ENCODE measurements at places on chromosomes 6 and 20. TPM values are rescaled to one million over a fixed set of nuclear protein-coding genes. Genes with fewer than 3 reads are reported as not detected.

DNA sequence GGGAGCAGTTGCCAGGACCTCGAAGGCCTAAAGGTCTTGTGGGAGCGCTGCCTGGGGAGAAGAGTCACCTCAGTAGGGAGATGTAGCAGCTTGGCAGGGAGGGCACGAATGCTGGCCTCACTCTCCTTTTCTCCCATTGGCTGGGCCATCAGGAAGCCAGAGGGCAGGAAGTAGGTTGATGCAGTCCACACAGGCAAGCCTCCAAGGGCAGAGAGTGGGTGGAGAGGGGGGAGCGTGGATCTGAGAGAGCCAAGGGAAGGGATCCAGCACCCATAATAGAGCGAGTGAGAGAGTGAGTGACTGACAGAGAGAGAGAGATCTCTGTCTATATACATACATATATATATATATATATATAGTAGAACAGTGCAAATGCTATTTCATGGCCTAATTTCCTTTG lies 215.3 kb upstream of the LRFN2 start:
- no peak for DNase-seq

DNA sequence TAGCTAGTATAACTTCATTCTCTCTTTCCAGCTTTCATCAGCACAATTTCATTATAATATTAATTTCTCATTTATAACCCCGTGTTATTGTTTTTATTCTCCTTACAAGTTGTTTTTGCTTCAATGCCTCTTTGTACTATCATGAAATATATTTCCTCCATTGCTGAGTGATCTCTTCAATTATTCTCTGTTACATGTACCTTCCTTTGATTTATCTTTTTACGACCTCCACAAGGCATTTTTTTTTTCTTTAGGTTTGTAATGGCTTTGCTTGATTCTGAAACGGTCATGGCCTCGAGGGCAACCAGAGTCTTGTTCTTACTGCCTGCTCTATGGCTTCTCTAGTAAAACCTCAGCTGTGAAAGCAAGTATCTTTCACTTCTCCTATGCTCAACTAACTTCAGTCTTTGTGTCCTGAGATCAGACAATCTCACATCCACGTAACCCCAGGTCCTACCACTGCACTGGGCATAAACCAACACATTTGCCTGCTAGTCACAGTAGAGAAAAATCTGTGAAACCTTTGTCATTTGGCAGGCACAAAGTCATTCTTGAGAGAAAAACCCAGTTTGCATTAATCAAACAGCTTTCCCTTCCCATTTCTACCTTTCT lies 119.9 kb downstream of the UST start:
- DNase-seq: no peak

GRCh38 chr6:125701354-125701668 lies 48.1 kb upstream of the HEY2 start:
- DNase-seq: no peak

- DNase-seq: no peak
Measured at GRCh38 chr6:145865175-145865574, 50.6 kb upstream of the FBXO30 start.

DNA sequence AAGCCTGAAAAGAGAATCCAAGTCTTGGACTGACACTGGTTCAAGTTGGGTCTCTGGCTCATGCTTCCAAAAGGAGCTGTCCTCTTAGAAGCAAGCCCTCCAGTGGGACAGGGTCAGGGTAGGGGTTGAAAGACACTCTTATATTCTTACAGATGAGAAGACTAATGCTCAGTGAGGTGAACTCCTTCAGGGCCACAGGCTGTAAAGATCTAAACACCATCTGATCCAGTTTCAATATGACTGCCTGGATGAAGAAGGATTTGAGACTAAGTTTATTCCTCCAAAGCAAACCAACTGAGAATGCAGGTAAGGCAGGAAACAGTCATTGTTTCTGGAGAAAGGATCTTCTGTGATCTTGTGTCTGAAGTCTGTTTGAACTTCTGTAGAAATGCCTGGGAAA lies 99.0 kb upstream of the TAB2 start:
- no peak for DNase-seq

DNA sequence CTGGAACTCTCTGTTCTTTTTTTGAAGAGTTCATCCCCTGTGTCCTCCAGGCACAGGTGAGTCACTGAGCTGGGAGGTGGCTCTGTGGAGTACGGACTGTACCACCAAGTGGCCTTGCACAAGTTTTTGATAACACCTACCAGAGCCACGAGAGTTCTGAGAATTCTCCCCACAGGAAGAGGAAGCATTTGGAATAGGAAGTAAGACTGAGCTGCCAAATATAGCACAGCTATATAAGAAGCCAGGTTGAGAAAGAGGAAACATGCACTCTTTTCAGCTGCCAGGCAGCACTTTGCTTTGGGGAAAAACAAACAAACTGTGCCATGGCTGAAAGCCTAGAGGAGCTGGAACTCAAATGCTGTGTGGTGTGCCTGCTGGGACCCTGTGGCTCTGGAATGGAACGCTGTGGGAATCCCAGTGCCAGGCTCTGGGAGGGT lies 70.8 kb upstream of the RIPOR2 start:
- no peak for DNase-seq

GRCh38 chr6:103011605-103012004 lies 1618.1 kb downstream of the GRIK2 start:
- DNase-seq: no peak

- DNase-seq: no peak
Measured at GRCh38 chr20:62659488-62660239, 17.4 kb downstream of the SLCO4A1 start.

DNA sequence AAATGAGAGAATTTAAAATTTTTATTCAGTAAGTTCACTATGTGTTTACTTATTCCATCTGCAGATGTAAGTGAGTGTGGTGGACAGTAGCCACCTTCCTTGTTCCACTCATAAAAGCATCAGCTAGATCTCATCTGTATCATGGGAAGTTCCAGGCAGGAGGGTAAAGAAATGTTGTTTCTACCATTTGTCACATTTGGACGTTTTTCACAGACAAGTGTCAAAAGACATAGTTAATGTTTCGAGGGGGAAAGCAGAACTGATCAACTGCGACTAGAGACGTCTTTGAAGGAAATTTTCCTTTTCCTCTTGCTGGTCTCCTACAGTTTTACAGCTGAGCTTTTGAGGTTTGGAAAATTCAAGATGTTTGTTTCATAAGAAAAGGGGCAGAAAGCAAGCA lies 55.9 kb upstream of the ISM1 start:
- DNase-seq: no peak

- DNase-seq: no peak
Measured at GRCh38 chr20:12074111-12074655, 156.5 kb downstream of the BTBD3 start.

- DNase-seq: peak; percentile 64
Measured at GRCh38 chr20:59808729-59809381, 124.6 kb downstream of the SYCP2 start.

DNA sequence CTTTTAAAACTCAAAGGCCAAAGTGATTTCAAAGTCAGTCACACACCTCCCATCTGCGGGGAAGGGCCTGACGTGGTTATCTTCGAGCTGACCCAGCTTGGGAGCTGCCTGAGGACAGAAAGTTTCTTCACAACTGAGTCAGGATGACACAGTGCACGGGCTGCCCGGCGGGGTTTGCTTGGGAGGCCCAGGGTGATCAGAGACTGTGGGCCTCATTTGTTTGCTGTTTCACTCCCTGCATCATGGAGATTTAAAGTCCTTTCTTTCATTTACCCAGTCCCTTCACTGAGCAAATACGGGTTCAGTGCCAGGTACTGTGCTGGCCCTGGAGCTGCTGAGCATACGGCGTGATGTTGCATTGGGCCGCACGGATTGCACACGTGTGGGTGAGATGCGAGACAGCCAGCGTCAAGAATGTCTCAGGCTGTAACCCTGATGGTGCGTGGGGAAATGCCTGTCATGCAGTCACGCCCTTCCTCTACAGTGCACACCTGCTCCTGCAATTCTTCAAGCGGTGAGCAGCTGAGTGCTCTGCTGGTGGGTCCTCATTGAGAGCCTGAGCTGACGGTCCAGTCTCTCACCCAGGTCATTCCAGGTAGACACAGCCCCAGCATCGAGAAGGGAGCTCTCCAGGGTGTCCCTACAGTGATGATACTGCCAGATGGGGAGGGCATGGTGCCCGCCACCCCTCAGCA lies 82.7 kb upstream of the PMEPA1 start:
- DNase-seq: no peak

GRCh38 chr6:52953911-52954839 lies 40.9 kb downstream of the GSTA4 start:
- no peak for DNase-seq

DNA sequence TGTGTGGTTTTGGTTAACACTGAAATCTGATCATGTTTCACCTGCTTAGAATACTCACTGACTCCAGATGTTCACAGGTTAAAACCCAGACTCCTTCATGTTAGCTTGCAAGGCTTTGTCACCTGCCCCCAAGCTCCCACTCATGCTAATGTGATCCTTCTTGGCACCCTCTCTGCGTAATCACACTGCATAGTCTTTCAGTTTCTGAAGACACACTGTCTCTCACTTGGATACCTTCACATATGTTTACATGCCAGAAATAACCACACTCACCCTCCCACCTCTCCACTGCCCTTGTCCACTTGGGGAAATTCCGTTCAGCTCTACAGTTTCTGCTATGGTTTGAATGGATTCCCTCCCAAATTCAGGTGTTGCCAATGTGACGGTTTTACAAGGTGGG lies 234.7 kb upstream of the SASH1 start:
- DNase-seq: no peak

- peak; percentile 99 for DNase-seq
Measured at GRCh38 chr6:35468181-35468979, at the start of gene RPL10A. Gene RPL10A, plus strand, starts transcription at chr6:35468401. Its CDS starts 34 bp downstream, at chr6:35468435.

DNA sequence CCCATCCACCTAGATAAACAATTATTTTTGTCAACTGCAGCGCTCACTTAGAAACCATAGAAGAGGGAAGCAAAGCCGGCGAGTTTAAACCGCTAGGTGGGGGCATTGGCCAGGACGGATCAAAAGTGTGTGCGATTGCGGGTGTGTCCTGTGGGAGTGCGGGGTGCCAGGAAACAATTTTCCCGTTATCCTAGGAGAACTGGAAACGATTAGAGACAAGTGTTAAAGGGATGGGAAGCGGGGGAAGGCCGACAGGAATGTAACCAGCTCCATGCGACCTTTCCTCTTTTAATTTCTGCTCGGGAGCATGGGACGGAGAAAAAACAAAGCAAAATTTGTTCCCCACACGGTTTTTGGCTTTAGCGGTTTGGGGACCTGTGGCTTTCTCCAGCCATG lies 2.8 kb upstream of the HTR1B start:
- no peak for DNase-seq

DNA sequence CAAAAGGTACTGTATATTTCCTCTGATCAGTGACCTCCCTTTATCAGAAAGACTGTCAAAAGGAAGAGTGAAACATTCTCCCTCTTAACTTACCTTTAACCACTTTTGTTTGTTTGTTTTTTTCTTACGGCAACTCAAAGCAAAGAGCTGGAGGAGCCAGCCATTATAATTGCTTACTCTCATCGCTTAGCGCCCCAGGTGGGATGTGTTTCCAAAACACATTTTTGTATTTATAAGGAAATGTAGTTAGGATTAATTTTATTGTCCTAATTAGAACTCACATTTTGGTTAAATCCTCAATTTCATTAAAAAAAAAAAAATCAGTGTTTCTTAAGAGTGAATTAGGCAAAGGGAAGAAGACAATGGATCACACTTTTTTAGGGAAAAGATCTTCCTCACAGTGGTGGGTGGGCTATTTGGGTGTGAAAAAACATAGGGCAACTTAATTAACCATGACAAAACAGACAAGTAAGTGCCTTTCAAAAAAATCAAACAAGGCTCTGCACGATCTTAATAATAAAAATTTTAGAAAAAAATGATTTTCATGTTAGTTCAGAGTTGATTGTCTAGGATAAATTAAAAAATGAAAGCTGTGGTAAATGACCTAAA lies 1.2 kb upstream of the PHACTR2 start:
- no peak for DNase-seq

GRCh38 chr20:17171746-17172280 lies 55.0 kb upstream of the PCSK2 start:
- DNase-seq: no peak

DNA sequence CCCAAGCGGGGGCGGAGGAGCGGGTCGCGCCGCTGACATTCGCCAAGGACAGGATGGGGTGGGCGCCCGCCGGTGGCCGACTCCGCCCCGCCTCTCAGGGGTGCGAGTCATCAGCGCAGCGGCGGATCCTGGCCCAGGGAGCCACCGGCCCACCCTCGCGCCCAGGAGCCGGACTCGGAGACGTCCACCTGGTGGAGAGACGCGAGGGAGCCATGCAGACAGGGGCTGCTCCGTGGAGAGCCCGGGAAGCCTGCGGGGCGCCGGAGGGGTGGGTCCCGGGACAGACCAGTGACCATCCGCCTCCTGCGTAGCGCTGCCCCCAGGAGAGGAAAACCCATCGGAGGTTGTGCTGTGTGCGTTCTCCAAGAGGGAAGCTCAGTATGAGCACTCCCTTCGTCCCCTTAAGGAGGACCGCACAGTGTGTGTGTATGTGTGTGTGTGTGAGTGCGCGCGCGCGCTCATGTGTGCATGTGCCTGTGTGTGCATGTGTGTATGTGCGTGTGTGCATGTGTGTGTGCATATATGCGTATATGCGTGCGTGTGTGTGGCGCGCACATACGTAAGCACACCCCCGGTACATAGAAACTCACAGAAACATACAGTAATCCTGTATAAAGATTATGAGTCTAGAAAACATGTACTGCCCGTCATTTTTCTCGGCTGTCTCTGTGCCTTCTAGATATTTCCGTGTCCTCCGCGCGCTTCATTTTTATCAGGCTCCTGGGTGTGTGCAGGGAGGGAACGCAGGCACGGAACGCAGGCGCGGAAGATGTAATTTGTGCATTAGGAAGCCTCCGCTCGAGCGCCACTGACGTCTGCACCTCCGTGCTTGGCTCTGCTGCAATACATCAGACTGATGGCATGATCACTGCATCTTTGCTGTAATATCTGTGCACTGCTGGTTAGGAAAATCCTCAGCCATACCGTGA lies 158.9 kb downstream of the TBXT start:
- peak; percentile 89 for DNase-seq

DNA sequence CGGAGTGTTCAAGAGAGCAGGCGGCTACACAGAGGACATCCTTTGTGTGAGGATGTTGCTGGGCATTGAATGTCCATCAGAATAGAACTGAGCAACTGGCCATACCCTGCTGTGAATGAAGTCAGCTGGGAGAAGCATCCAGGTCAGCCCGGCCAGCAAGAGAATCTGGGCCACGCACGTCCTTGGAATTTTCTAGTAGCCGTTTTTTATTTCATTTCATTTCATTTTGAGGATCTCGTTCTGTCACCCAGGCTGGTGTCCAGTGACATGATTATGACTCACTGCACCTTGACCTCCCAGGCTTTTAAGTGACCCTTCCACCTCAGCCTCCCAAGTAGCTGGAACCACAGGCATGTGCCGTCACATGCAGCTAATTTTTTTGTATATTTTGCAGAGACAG lies 97.9 kb downstream of the SSR1 start:
- no peak for DNase-seq

- DNase-seq: no peak
Measured at GRCh38 chr6:56486681-56487080, 156.0 kb downstream of the DST start.

RPS10 gene
- total RNA-seq: 3,592 TPM

C6orf118 gene
- not detected for total RNA-seq

WRNIP1 gene
- total RNA-seq: 68.8 TPM

OVOL2 gene
- not detected for total RNA-seq

KCNQ5 gene
- 2.1 TPM for total RNA-seq

BMP5 gene
- total RNA-seq: 3.5 TPM

ULBP1 gene
- 0.17 TPM for total RNA-seq

NKAIN4 gene
- 0.17 TPM for total RNA-seq

Data from esophagus muscularis mucosa (tissue), 4 donors.